ENCODE measurements at places on chromosomes 3 and 15.

DNA sequence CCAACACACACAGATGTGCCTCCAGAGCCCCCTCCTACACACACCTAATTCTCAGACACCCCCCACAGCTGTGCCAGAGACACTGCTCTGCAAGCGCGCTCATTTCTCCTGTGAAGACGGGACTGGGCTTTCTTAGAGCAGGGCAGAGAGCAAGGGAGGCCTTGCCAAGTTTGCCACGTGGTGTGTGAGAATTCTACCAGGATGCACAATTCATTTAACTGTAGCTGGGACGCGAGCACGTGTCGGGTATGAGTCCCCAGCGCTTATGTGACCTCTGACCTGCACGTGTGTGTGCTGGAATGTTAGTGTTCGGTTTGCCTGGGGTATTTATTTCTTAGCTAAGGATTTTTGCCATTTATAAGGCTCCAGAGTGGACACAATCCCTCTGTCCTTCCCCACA lies 37.0 kb downstream of the FEM1B start:
- no peak for DNase-seq

DNA sequence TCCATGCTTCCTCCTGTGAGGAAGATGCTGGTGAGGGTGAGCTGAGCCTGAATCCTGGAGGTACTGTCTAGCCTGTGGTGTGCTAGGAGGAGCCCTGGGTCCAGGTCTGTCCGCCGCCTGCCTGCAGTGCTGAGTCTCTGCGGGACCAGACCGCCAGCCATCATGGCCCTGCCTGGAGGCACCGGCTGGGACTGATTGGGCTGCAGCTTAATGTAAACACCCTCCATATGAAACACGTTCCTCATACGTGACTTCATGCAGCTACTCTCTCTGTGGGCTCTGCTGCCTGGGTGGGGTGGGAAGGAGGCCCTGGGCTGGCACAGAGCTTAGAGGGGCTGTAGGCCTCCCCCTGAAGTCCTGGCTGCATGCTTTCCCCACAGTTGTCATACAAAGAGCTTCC lies 67.4 kb downstream of the FBLN2 start:
- DNase-seq: no peak

GRCh38 chr3:79843180-79843579 lies 75.4 kb upstream of the ROBO1 start:
- DNase-seq: no peak

GRCh38 chr3:49876567-49876966 lies 6.9 kb upstream of the CAMKV start:
- no peak for DNase-seq

DNA sequence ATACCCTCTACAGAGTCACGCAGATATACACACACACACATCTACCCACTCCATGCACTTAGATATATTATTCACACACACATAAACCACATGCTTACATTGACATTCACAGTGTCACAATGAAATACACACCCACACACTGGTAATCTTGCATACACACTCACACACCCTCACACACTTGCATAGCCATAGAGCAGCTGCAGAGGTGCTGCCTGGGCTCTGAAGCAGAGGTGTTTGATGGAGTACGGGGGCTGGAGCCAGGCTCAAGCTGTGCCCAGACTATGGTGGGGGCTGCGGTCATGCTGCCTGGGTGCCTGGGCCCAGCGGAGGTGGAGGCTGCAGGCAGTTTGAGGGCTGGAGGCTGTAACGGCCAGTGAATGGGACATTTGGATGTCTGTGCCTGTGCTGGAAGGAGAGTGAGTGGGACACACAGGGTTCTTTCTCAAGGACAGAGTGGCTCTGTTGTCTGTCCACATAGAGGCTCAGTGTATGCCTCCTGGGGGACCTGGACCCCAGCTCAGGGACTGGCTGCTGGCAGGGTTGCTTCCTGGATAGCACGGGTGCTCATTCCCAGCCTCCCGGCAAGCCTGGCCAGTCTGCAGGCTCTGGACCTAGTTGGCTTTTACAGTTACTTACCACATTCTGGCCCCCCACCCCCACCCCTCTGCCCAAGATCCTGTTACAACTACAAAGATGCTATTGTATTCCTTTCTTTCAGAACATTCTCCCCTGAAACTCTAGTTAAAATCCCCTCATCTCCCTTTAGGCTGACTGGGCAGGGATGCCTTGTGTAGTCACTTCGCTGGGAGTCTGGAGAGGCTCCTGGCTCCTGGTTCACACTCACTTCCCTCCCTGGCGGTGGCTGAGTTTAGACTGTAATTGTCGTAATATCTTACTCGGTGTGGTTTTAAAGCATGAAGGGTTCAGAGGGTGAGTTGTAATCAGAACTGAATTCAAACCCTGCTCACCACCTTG lies 12.5 kb downstream of the GASK1A start:
- no peak for DNase-seq

DNA sequence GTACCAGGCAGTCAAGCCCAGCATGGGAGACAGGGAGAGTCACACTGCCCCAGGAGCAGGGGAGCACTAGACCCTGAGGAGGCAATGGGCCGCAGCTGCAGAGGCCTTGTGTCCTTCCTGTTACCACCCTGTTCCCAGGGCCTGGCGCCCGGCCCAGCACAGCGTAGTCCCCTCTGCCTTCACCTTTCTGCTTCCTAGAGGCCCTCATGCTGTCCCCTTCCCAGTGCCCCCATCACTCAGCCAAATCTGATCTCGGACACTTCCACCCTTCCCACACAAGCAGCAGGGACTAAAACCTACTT lies 6.9 kb upstream of the TBC1D2B start:
- DNase-seq: no peak

- DNase-seq: no peak
Measured at GRCh38 chr3:34862456-34862855, 776.9 kb upstream of the ARPP21 start.

- peak; percentile 78 for DNase-seq
Measured at GRCh38 chr15:35738370-35738769, 192.4 kb upstream of the DPH6 start.

DNA sequence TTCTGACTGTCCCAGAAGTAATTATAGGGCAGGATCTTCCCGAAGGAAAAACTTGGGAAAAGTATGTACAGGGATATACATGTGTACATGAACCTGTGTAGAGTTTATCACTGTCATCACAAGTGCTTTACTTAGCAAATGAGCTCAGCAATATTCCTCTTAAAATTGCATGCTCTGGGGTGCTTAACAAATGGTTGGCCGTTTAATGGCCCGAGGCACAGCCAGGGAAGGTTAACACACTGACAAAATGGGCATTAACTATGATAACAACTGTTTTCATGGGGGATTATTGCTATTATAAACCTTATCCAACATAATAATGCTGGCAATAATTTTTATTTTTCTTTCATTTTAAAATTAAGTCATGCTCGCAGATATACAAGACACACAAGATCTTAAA lies 459.3 kb downstream of the TUSC7 start:
- no peak for DNase-seq

GRCh38 chr15:59886441-59886840 lies 117.7 kb upstream of the FOXB1 start:
- no peak for DNase-seq

GRCh38 chr3:18559331-18559842 lies 134.2 kb upstream of the SATB1 start:
- peak; percentile 36 for DNase-seq

- DNase-seq: no peak
Measured at GRCh38 chr3:11173828-11174465, 19.7 kb downstream of the HRH1 start.

DNA sequence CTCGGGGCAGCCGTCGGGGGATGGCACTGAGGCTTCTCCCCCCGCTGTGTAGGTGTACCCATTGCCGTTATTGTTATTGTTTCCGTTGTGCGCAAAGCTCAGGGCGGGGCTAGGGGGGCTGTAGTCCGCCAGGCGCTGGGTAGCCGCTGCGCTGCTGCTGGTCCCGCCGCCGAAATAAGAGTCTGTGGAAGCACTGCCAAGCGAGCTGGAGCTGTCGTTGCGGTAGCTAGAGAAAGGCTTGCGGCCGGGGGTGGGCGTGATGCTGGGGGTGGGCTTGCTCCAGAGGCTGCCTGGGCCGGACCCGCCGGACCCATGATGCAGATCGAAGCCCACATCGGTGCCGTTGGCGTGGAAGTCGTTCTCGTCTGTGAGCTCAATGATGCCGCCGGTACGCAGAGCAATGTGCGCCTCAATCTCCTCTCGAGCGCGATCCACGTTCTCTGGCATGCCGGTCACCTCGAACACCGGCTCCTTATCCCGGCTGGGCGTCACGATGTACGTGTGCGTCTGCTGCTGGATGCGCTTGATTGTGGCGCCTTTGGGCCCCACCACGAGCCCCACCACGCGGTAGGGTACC lies 1.9 kb downstream of the MEX3B start:
- DNase-seq: peak; percentile 37

DNA sequence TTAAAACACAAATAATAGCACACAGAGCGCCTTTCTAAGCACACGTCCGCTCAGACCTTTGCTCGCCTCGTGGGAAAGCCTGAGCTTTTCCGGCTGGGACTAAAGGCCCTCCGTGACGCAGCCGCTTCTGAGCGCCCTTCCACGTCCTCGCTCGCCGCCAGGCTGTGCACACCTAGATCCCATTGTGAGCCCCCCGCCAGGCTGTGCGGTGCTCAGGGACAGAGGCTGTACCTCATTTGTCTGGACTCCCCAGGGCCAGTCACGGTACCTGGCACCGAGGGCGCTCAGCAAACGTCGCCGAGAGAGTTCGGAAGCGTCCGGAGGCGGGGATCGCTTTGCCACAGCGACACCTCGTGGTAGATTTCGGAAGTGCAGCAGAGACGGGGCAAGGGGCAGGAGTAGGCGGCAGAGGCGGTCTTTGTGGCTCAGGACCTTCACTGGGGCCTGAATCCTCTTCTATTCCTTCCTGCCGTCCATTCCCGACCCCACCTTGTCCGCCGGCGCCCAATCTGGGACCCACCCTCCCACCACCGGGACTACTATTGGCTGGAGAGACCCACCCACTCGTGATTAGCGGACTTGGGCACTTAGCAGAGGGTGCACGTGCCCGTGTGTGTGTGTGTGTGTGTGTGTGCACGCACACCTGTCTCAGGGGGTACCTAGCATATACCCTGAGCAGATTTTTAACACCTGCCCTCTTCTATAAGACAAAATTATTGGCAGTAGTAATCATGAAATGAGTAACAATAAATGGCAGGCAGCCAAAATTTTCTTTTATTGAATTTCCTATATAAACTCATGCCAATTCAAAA lies 65.6 kb downstream of the RHCG start:
- DNase-seq: peak; percentile 70

GRCh38 chr3:188133219-188133618 lies 20.7 kb upstream of the LPP start:
- peak; percentile 66 for DNase-seq

- no peak for DNase-seq
Measured at GRCh38 chr3:114606336-114606735, 312.5 kb downstream of the TIGIT start.

DNA sequence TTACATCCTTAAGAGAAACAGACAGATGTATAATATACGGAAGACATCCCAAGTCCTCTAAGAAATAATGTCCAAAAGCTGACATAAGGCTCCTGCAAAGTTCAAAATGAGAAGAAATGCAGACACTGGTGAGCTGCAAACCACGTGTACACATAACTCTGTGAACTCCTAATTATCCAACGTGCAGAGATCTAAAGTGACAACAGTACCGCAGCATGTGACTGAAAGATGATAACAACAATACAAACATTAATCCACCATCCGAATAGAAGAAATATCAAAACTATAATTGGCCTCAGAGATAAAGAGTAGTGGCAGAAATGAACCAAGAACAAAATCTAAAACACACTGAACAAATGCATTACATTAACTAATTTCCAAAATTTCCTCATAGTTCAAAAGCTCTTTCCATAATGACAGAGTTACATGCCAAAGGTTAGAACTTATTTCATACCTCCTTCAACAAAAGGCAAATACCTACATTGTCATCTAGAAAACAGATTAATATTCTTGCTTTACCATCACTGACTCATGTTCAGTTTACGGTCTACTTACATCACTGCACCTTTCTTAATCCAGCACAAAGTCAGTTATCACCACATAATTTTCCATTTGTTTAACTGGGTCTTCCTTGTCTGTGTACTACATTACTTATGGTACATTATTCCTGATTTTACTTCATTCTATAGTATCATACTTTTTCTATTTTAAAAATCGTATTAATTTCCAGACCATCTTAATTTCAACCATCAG lies 2.2 kb downstream of the PDCD10 start:
- DNase-seq: no peak

DNA sequence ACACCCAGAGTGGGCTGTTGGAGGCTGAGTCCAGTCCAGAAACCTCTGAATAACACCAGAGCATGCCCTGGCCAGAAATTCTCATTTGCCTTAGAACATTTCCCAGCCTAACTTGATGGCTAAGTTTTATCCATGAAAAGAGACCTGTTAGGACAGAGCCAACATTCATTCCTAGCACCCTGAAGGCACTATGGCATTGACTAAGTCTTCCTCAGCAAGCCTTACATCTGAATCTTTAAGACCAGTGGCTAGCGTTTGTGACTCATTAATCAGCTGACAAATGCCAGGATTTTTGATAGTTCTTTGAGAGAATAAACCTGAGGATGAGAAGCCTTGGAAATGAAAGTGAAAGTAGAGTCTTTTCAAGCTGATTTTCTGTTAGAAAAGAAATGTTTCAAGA lies 1087.1 kb upstream of the ALCAM start:
- peak; percentile 92 for DNase-seq

DNA sequence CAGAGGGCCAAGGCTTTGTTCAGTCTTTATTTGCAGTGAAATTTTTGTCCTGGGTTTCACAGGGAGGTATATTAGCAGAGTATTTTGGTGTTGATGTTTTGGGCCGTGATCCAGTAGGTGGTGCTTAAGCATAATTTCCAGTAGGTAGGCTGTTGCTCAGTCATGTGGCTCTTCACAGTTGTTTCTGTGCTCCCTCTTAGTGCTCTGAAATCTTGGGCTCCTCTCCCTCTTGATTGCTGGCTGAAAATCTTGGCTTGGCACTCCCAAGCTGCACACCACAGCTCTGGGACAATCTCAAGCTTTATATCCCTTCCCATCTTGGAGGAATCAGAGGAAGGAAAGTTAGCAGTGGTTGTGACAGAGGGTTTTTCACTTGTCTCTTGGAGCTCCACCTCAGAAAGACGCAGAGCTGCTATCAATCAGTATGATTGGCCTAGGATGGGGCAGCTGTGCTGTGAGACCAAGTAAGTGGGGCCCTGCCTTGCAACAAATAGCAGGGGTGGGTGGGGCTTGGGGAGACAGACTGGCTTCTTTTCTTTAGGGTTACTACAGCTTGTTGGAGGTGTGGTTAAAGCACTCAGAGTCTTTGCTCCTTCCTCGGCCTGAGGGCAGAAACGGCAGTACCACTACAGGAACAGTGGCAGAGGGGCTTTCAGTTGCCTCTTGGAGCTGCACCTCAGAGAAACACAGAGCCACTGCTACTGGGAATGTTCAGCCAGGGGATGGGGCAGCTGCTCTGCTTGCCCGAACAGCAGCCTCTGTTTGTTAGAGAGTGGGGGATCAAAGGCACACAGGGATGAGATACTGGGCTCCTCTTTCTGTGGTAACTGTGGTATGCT lies 627.0 kb downstream of the SI start:
- peak; percentile 57 for DNase-seq
